ENCODE measurements at places on chromosomes 5 and 9.

GRCh38 chr5:172052450-172053236 lies 46.2 kb upstream of the FBXW11 start:
- DNase-seq, result no peak

DNA sequence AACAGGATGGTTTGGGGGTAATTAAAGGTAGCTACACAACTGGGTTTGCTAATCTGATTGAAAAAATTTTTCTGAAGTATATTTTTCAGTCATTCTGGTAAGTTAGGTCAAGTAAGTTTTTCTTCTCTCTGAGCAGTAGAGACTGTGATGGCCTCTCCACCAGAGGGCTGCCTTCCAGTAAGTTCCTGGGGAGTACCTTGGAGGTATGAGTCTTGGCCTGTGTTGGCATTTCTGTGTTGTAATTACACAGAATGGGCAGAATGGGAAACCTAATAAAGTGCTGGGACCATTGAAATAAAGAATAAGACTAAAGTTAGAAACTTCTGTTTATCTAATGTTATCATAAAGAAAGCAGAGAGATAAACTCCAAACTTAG lies 430.8 kb downstream of the ARHGEF28 start:
- no peak for DNase-seq

- peak; percentile 16 for DNase-seq
Observed at GRCh38 chr5:123285122-123286023, 137.8 kb downstream of the CEP120 start.

DNA sequence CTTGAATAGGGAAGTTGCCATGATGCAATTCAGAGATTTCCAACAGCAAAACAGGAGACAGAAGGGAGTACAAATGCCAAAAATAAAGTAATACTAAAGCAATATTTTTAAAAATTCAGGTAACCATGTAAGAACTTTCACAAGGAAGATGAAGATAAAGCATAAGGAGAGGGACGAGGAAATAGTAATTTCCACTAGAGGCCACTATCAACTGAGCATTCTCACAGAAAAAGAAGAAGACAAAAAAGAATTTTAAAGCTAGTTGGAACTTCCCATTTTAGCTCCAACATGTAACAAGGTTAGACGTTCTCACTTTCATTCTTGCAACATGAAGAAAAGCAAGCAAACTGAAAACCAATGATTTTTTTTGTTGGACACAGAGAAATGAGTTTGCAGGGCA lies 779.9 kb upstream of the CDH6 start:
- DNase-seq, result no peak

DNA sequence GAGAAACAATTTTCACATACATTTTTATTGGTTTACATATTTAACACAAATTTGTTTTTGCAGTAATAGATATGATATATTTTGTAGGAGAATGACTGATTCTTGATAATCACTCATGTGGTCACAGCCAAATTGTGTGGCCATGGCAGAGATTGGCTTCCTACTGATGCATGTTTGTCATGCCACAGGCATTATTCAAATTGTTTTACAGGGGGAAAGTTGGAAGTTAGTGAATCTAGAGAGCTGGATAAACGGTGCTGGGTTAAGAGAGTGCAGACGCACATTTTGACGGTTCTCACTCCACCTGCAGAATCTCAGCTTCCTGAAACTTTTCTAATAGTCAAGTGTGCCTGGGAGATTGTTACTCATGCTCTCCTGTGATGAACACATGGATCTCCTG lies 91.1 kb upstream of the FBN2 start:
- DNase-seq, result no peak

GRCh38 chr9:69140123-69140735 lies 33.8 kb upstream of the TJP2 start:
- DNase-seq, result no peak

DNA sequence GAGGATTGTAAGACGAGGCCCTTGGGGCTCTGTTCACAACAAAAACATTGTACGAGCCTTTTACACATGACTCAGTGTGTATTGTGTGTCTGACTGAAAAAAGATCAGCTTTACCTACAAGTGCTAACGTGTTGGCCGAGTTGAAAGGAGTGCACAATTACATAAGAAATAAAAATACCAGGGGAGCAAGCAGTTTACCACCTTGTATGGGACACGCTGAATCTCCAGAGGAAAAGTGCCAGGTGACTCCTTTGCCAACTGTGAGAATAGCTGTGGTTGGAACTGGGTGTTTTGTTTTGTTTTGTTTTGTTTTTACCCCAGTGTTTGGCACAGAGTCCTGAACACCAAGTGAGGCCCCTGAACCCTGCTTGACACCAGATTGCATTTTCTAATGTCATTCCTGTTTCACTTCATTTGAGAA lies 32.8 kb upstream of the ZSWIM6 start:
- DNase-seq, result no peak

GRCh38 chr5:149605998-149606724 lies 24.9 kb downstream of the ARHGEF37 start:
- no peak for DNase-seq

GRCh38 chr5:27062451-27062850 lies 24.1 kb upstream of the CDH9 start:
- DNase-seq, result no peak

DNA sequence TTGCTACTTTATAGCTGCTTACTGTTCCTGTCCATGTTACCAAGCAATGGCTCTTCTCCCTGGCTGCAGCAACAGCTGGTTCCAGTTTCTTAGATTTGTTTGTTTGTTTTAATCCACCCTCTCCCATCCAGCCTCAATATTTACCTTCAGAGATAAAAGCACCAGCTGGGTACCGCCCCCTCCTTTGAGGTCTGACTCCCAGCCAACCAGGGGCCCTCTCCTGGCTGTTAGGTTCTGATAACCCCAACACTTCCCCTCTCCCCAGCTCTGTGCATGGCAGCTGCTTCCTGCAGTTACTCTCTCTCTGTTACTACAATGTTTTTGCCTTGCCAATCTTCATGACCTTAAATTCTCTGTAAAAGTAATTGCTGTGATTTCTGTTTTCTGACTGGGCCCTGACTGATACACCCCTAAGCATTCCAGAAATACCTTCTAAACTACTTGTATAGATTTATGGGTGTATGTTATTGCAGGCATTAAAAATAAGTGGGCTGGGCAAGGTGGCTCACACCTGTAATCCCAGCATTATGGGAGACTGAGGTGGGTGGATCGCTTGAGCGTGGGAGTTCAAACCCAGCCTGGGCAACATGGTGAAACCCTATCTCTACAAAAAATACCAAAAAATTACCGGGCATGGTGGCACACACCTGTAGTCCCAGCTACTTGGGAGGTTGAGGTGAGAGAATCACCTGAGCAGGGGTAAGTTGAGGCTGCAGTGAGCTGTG lies 2.6 kb upstream of the GCNT1 start:
- DNase-seq, result no peak

GRCh38 chr5:90569084-90569483 lies 10.5 kb downstream of the ADGRV1 start:
- DNase-seq, result no peak

DNA sequence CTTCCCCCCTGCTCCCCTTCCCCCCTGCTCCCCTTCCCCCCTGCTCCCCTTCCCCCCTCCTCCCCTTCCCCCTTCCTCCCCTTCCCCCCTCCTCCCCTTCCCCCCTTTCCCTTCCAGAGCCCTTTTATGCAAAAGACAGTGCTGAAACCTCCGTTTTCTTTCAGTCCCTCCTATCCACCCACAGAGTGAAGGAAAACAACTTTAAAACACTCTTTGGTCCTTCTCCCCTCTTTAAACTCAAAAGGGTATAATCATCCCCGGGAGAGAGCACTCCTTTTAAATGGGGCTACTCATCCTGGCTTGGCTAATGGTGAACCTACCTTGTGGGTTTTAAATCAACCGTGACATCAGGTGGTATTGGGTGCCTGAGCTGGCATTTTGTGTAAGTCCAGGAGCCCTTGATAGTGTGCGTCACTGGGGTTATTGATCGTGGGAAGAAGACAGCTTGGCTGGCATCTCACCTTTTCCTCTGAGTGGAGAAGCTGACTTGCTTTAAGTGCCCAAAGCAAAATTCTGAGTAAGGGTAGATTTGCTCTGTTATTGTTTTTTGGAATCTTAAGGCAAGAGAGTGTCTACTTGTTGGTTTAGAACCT lies 2.7 kb downstream of the LARP1 start:
- no peak for DNase-seq

DNA sequence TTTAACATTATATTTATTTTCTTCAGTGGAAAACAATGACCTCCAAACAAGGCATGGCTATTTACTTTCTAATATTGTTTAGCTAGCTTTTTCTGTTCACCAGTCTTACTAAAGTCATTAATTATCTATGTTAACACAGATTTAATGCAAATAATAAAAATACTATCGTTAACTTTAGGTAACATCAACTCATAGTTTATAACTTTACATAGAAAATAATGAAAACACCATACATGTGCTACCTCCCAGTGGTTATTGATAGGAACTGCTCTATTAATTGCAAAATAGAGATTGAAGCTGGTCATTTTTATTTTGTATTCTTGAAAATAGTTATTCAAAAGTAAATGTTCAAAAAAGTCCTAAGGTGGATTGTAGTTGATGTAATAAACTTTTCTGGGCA lies 78.3 kb upstream of the HCN1 start:
- DNase-seq, result no peak

- no peak for DNase-seq
Observed at GRCh38 chr5:126383246-126383645, 40.0 kb upstream of the GRAMD2B start.

DNA sequence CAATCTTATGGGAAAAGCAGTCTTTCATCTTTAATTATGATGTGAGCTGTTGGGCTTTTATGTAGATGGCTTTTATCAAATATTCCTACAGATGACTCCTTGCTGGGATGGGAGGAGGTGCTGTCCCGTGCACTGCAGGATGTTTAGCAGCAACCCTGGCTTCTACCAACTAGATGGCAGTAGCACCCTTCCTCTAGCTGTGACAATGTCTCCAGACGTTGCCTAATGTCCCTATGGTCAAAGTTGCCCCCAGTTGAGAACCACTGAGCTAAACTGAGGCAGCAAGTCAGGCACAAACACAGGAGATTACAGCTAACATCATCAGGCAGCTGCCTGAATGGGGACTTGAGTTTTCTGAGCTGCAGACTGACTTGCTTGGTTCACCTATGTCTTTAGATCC lies 401.9 kb upstream of the PDE4D start:
- DNase-seq, result no peak

GRCh38 chr9:95023217-95024003 lies 294.1 kb downstream of the FANCC start:
- peak; percentile 58 for DNase-seq

DNA sequence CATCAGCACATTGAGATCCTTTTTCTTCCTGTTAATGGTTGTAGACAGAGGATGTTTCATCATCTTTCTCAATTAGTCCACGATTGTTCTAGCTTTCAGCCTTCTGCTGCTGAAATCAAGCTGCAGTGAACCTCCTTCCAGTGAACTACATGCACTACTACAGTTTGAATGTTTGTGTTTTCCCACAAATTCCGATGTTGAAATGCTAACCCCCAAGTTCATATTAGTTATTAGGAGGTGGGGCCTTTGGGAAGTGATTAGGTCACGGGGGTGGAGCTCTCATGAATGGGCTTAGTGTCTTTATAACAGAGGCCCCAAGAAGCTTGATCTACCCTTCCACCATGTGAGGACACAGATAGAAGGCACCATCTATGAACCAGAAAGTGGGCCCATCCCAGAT lies 32.9 kb downstream of the NSG2 start:
- DNase-seq, result no peak

- DNase-seq, result no peak
Observed at GRCh38 chr5:160105686-160106360, 13.4 kb downstream of the PWWP2A start.

DNA sequence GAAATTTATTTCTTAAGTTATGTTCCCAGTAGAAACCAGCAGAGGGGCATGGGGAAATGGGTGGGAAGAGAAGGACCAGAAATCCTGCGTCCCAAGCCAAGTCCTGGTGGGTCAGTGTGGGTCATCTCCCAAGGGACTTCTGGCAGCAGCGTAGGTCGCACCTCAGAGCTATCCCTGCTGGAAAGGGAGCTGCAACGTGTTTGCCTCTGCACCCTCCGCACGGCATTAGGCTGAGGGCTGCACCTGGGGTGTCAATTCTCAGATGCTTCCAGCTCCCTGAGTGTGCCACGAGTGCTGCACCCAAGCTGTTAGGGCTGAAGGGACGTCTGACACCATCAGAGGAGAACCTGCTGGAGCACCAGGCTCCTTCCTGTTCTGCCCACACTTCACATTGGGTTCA lies 182.8 kb downstream of the CACNA1B start:
- DNase-seq, result no peak

GRCh38 chr5:1743061-1743768 lies 56.4 kb downstream of the MRPL36 start:
- no peak for DNase-seq

DNA sequence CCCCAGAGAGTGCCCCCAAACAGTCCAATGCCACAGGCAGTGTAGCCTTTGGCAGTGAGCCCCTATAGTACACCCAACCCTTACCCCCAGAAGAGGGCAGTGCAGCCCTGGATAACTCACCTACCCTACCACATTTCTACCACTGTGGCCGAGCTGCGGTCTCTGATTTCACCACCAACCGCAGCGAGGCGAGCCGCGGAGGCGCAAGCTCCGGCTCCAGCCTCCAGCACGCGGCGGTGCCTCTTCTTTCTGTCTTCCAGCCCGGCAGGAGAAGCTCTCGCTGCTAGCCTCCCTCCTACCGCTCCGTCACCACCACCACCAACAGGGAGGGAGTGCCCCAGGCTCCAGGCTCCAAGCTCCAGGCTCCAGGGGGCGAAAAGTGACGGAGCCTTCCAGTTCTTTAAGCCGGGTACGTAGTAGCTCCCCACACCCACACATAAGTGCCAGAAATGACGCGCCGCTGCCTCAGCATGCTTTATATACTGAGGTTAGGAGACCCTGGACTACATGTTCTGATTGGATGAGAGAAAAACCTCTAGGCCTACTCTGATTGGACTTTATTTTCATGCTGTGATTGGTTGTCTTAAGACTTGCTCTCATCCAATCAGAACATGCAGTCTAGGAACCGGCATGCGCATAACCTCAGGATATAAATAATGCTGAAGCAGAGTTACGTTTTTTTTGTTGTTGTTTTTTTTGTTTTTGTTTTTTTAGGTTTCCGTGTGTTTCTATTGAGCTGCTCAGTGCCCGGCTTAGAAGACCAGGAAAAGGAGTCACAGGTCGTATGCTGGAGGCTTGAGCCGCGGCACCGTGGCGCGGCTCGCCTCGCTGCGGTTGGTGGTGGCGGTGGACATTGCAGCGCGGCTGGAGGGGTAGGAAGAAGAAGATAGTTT lies at the start of gene PCAT7:
TSS of gene PCAT7 (plus strand) at position 645 of the 893 bp plus-strand sequence.
- DNase-seq, result peak; percentile 21

DNA sequence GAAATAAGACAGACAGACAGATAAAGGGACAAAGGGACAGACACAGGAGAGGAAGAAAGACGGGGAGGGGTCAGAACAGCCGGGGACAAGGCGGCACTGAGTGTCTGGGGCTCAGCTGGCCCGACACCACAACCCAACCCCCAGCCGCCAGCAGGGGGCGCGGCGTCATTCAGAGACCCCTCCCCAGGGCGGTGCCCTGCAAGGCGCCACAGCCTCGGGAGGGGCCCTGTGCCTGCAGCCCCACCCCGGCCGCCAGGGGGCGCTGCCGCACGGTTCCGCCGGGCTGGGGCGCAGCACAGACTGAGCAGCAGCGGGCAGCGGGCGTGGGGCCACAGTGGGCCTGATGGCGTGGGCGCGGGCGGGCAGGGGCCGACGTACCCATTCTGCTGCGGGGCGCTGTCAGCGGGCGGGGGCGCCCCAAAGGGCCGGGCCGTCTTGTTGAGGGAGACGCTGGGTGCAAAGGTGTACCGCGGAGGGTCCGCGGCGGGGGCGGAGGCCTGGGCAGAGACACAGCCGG lies 5.9 kb downstream of the PDLIM7 start:
- no peak for DNase-seq

Data from fibroblast of skin of left quadriceps (primary cell).